ENCODE measurements at places on chromosomes 1 and 21.

DNA sequence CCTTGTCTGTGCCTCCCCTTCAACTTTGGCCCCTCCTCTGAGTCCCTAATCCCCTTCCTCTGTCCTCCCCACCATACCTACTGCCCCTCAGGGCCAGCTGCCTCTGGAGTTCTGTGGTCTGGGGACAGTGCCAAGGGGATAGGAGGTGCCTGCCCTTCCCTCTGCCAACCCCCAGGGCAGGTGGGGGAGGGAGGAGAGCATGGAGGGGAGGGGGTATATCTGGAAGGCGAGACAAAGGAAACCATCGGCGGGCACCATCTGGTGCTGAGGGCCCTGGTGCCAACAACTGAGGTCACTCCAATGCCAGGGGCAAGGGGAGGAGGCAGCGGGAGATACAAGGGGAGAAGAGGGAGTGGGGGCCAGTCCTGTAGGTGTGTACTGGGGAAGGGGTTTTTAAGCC lies 9.6 kb downstream of the RAB25 start:
- DNase-seq = no peak

DNA sequence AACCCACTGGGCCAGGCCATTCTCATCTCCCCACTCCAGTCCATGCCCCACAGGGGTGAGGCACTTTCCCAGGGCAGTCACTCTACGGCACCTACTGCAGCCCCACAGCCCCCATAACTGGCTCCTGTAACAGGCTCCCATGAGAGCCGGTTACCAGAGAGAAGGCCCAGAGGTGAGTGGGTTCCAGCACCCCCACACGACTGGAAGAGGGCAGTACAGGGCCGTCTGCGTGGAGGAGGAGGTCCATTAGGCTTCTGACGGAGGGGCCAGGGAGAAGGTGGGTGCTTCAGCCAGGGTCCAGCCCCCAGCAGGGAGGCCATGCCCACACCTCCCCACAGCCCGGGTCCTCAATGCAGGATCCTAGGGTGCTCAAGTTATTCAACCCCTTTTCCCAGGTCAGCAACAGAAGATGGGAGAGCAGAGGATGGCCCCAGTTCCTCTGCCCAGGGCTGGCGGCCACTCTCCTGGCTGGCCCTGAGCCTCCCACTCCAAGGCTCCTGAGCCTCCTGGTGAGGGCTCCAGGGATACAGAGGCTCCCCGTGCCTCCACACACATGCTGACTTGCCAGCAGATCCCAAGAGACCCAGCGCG lies 1.6 kb downstream of the ACAP3 start:
- no peak for DNase-seq

GRCh38 chr1:230401763-230402294 lies 24.3 kb downstream of the PGBD5 start:
- DNase-seq = no peak

DNA sequence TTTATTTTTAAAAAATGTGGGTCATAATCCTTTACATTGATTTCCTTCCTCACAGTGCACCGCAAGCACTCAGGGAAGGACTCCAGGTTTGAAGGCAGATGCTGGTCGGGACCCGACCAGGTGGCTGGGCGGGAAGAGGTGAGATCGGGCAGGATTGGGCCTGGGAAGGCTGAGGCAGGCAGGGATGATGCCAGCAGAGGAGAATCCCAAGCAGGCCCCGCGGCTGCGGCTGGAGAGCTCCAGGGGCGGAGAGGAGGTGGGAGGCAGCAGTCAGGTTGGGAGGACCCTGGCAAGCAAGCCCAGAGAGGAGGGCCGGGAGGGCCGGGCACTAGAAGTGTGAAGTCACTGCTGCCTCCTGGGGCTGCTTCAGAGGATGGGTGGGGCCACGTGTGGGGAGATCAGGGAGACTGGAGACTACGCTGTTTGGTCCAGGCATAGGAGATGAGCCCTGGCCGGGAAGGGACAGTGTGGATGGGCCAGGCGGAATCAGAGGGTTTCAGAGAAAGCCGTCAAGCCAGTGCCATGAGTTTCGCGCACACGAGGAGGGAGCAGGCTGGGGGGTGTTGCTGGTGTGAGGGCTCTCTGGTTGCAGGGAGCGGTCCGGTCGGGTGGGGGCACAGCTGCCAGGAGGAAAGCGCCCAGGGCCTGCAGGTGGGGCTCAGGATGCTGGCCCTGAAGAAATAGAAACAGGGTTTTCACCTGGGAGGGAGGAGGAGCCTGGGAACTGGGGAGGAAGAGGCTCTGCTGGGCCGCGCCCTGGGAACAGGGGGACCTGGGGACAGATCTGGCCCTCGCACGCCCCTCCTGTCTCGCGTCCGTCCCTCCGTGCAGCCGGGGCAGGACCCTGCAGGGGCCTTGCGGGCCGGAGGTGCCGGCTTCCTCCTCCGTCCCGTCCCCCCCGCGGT lies 888 bp upstream of the COL18A1 start:
- DNase-seq = no peak

GRCh38 chr1:219710529-219711194 lies 97.8 kb upstream of the ZC3H11B start:
- no peak for DNase-seq
